ENCODE measurements at places on chromosomes 1 and 21.
A peak's percentile ranks its signal among the peaks of the same experiment; 100 is the strongest.

GRCh38 chr21:35138665-35139381, 89.7 kb upstream of the RUNX1 start:
- peak; percentile 14 for DNase-seq

- peak; percentile 52 for DNase-seq
Observed at GRCh38 chr1:26336477-26337205, 17.3 kb downstream of the CRYBG2 start.

GRCh38 chr1:1794999-1795398, 16.7 kb upstream of the NADK start:
- no peak for DNase-seq

GRCh38 chr1:103997631-103998030, 247.9 kb downstream of the AMY1C start:
- DNase-seq: no peak

DNA sequence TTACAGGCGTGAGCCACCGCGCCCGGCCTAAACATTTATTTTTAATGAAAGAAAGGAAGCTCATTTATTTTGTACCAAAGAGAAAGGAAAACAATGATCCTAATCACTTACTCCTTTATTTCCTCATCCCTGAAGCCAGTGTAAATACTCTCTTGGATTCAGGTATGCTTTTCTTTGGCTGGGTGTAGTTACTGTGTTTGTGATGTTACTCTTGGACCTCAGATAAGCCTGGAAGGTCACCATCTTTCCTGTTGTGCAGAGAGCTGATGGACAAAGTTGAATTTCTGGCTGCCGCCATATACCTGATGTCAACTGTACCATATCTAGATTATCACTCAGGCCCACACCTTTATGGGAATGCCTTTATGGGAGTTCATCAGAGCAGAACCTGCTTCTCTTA, 35.4 kb upstream of the FOXE3 start:
- DNase-seq: no peak

- DNase-seq: no peak
Observed at GRCh38 chr1:1319646-1319941, 4.9 kb downstream of the INTS11 start.

DNA sequence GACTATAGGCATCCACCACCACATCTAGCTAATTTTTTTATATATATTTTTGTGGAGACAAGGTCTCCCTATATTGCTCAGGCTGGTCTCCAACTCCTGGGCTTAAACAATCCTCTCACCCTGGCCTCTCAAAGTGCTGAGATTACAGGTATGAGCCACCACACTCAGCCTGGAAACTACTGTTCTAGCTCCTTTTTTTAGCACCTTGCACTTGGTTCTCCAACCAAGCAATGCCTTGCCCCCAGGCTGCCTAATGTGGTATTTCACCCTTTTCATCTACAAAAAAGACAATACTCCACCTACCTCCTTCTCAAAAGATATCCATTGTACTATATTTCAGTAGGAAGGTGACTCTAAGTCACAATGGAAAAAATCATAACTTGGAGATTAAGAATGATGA, 6.7 kb downstream of the ARNT start:
- no peak for DNase-seq

DNA sequence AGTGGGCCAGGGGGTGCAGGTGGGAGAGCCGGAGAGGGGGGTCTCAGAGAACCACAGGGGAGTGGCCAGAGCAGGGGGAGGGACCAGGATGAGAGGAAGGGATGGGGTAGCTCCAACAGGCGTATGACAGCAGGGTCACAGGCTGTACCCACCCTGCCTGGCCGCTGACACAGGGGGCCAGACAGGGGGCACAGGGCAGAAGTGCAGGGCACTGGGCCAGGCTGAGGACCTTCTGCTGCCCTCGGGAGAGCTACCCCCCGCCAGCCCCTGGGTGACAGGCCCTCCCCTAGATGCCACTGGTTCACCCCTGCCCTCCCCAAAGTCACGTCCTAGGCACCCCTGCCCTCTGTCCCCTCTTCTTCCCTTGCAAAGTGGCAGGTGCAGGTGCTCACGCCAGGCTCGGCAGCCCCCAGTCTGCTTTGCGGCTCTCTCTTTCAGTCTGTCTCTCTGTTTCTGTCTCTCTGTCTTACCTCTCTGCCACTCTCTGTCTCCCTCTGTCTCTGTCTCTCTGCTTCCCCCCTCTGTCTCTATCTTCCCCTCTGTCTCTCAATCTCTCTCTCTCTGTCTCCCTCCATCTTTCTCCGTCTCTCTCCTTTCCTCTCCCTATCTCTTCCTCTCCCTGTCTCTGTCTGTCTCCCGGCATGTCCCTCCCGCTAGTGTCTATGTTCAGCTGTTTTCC, 48.5 kb downstream of the WNT9A start:
- no peak for DNase-seq

GRCh38 chr21:31713973-31714740, 17.8 kb downstream of the SCAF4 start:
- DNase-seq: no peak

DNA sequence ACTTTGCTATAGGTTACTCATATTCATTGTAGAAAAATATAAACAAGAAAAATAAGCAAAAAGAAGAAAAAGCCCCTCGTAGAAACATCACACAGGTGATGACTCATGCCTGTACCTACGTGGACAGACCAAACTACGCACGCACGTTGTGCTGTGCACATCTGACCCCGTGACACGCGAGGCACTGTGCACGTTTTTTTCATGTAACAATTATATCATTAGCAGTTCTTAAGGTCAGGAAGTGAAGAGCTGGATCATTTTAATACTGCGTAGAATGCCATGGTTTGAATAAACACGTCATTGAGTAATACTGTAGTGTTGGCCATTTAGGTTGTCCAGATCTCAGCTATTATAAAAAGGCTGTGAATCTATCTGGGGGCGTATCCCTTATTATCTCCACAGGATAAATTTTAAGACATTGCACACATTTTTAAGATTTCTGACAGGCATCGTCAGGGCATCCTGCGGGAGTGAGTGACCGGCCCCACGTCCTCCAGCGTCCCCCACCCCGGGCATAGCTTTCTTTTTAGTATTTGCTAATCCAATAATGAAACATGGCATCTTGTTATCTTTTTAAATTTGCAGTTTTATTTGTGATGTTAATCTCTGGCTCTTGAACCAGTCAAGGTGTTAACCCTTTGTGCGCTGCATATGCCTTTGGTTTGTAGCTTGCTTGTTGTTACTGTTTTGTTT, 23.4 kb upstream of the ADARB1 start:
- no peak for DNase-seq

- DNase-seq: peak; percentile 52
Observed at GRCh38 chr1:155167166-155168104, 5.7 kb downstream of the KRTCAP2 start.

DNA sequence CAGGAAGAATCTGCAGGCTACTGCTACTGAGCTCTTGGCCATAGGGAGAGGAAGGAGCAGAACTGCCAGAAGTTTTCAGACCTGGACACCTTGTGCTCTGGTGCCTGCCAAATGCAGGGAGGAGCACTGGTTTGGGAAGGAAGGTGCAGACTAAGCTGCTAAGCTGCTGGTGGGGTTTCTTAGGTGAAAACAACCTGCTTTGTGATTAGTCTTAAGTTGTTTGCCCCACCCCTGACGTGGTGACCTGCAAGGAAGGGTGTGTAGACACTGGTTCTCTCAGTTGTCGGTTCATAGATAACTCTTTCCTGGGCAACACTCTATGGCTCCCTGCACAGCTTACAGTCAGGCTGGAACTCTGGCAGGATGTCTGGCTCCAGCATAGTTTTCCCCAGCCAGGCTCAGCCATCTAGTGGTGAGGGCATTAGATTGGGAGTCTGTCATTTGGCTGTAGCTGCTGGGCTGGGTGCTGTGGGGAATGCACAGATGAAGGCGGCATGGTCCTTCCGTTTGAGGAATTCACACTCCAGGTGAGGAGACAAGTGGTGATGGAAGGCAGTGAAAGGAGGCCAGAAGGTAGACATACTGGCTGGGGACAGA, 10.3 kb upstream of the S100A10 start:
- no peak for DNase-seq

- DNase-seq: no peak
Observed at GRCh38 chr1:157490467-157491165, 61.7 kb downstream of the FCRL5 start.

DNA sequence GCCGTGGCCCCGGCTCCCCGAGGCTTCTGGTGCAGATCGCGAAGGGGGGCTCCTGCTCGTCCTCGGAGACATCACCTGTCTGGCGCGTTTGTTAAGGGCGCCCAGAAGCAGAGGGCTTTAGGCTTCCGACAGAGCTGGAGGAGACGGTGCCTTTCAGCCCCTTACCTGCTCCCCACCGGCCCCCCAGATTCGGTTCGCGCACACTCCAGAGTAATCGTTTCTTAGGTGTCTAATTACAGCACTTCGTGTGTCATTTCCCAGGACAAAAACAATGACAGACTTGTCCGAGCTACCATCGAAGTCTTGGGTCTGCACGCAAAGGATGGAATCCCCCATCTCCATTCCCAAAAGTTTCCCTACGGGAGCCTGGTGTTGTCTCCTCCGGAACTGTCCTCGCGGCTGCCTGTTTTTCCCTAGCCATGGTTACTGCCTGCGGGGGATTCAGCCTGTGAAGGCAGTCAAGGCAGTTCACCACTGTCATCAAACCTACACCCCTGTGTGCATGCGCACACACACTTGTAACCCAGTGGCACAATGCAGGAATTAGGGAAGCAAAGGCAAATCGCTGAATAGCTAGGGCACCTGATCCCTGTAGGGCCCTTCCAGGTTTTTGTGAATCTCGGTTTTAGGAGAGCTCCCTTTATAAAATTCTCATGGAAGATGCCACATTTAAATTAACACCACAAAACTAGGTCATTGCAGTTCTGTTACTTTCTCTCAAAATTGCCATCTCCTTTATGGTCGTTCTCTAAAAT, 738 bp upstream of the CDC42BPA start:
- DNase-seq: no peak

GRCh38 chr1:20126806-20127440, 7.6 kb upstream of the PLA2G2D start:
- DNase-seq: no peak

DNA sequence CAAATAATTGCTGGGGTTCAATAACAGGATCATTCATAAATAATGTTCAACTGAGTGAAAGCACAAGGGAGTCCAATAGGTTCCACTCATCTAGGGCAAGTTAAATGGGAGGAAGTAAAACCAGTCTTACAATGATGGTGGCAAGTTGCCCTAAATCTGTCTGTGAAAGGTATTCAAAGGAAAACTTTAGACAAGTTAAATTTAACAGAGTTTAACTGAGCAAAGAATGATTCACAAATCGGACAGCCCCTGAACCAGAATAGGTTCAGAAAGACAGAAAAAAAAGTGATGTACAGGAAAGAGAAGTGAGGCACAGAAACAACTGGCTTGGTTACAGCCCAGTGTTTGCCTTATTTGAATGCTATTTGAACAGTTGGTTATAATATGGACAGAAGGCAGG, 183.5 kb upstream of the ADGRL4 start:
- DNase-seq: no peak

- DNase-seq: no peak
Observed at GRCh38 chr1:71733121-71733520, 549.2 kb downstream of the NEGR1 start.

- DNase-seq: no peak
Observed at GRCh38 chr1:119219711-119220110, 79.3 kb upstream of the WARS2 start.

- DNase-seq: no peak
Observed at GRCh38 chr1:234609691-234610042, 311 bp downstream of the IRF2BP2 start.

GRCh38 chr1:50846224-50846839, 113.7 kb downstream of the FAF1 start:
- no peak for DNase-seq

DNA sequence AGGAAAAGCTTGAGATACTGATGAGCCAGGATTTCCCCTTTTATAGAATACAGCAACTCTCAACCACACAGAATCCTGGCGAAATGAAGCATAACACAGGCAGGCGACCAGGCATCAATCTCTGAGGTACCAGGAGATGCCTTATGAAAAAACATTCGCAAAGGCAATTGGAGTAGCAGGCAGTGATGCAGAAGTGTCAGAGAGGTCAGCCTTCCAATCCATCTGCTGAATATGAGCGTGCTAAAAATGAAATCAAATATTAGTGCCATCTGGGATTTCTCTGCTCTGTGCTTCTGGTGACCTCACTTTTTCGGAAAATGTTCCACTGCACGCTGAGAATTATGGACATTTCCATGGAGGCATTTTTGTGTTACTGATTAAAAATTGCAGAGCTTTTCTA, 258.8 kb downstream of the VAV3 start:
- DNase-seq: no peak

DNA sequence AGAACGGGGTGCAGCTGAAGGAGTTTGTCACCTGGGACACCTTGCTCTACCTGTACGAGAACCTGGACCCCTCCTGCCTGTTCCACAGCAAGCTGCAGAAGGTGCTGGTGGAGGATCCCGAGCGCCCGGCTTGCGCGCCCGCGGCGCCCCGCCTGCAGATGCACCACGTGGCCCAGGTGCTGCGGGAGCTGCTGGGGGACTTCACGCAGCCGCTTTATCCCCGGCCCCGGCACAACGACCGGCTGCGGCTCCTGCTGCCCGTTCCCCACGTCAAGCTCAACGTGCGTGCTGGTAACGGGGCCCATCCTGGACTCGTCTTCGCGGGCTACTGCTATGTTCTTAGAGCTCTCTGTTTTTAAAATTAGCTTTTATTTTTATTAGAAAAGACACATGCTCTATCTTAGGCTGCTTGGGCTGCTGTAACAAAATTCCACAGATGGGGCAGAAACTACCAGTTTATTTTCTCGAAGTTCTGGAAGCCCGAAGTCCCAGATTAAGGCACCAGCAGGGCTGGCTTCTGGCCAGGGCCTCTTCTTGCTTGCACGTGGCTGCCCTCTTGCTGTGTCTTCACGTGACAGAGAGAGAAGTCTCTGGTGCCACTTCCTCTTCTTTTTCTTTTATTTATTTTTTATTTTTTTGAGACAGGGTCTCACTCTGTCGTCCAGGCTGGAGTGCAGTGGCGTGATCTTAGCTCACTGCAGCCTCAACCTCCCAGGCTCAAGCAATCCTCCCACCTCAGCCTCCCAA, 38.1 kb downstream of the TRPM2 start:
- no peak for DNase-seq

- DNase-seq: no peak
Observed at GRCh38 chr1:205510308-205510950, 6.0 kb downstream of the CDK18 start.

- no peak for DNase-seq
Observed at GRCh38 chr1:235017719-235018118, 110.9 kb downstream of the TOMM20 start.

- DNase-seq: peak; percentile 76
Observed at GRCh38 chr1:22039594-22040285, 12.8 kb upstream of the CDC42 start.

- no peak for DNase-seq
Observed at GRCh38 chr21:44442266-44443125, 12.8 kb upstream of the LRRC3 start.

DNA sequence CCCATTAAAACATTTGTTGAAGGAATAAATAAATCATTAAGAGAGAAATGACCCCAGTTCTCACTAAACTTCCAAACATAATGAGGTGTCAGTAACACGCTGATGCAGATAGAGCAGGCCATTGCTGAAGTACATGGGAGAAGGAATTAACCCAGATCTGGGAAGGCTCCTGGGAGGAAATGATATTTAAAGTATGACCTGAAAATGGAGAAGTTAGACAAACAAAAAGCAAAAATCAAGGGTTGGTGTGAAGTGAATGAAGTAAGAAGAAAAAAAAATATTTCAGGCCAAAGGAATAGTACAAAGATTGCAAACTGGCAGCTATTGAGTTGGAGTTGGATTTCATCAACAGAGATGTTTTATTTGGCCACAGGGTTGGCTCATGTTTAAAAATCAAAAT, 71.4 kb downstream of the RGS2 start:
- no peak for DNase-seq

- DNase-seq: no peak
Observed at GRCh38 chr1:228001738-228002535, 4.9 kb upstream of the WNT3A start.
